Astrocyte of the spinal cord (primary cell): ENCODE measurements at places on chromosomes 7 and 10.

GRCh38 chr7:35035511-35035961 lies 1.7 kb downstream of the DPY19L1 start:
- peak; percentile 69 for DNase-seq

DNA sequence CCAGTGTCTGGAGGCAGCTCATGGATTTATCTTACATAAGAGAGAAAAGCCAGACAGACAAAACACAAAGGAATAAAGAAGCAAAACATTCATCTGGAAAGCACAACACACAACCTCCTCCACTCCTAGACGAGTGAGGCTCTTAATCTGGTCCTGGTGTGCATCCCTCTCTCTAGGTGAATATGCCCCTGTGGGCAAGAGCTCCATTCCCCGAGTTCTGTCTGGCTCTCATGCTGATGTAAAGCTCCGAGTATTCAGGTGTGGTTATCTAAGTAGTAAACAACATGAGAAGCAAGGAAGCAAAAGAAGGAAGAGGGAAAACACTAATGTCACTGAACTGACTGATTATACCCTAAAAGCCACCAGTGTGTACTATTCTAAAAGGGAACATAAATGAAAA lies 47.9 kb upstream of the FEZF1 start:
- DNase-seq, result no peak

GRCh38 chr7:81110673-81111072 lies 191.8 kb upstream of the SEMA3C start:
- no peak for DNase-seq

- no peak for DNase-seq
Measured at GRCh38 chr10:43471146-43471545, 34.2 kb downstream of the ZNF487 start.

GRCh38 chr7:78473021-78473420 lies 674.4 kb downstream of the PHTF2 start:
- DNase-seq, result no peak

DNA sequence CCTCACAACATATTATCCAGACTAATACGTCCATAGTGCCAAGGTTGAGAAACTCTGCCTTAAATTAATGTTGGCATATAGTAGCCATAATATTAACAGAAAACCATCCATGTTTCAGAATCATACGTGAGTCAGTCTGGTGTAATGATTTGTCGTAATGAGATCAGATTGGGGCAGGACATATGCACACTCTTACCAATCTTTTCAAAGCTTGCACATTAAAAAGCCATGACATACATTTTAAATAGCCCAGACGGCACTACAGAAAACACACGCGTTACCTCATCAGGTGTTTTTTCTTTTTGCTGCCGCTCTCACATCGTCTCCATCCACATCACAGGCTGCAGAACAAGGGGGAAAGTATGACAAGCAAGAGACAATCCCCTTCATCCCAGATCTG lies 211.6 kb downstream of the NEBL start:
- no peak for DNase-seq

DNA sequence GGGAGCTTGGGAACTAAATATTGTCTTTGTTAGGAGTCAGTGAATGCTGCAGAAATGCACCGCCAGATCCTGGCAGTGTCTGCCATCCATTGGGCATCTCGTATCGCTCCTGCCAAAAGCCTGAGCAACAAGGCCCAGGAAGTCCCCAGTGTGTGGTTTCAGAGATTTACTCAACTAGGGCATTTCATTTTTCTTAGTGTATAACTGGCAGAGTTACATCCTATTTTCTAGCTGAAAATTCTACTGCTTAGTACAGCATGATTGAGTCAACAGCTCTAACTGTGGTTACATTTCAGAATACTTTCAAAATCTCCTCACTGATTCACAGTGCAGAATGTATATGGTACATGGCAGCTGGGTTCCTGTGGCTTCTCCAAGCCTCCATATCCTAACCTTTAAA lies 95.8 kb upstream of the CREB5 start:
- peak; percentile 48 for DNase-seq

- no peak for DNase-seq
Measured at GRCh38 chr10:44725404-44725803, 185.7 kb upstream of the TMEM72 start.

- DNase-seq, result peak; percentile 39
Measured at GRCh38 chr10:95237376-95238170, 43.5 kb downstream of the ACSM6 start.

DNA sequence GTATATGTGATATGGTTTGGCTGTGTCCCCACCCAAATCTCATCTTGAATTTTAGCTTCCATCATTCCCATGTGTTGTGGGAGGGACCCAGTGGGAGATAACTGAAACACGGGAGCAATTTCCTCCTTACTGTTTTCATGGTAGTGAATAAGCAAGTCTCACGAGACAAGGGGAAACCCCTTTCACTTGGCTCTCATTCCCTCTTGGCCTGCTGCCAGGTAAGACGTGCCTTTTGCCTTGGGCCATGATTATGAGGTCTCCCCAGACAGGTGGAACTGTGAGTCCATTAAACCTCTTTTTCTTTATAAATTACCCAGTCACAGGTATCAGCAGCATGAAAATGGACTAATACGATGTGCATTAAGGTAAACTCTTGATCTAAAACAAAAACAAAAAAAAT lies 357.1 kb upstream of the AOAH start:
- no peak for DNase-seq

DNA sequence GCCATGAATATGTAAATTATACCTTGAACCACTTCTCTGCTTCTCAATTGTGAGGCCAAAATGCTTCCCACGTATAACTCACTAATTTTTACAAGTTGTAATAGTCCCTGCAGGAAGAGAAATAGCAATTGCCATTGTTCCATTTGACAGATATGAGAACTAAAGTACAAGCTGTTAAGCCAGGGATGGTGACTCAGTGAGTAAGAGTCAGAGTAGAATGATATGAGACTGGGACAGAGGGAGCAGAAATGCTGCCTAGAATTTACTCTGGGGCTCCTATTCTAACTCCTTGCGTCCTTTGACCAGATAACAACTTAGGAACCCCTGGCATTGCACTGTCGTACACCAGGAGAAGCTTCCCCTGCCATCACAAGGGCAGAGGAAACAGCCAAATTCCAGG lies 45.1 kb upstream of the SEPTIN7 start:
- DNase-seq, result no peak

GRCh38 chr7:4959306-4959705 lies 319 bp upstream of the MMD2 start:
- no peak for DNase-seq

DNA sequence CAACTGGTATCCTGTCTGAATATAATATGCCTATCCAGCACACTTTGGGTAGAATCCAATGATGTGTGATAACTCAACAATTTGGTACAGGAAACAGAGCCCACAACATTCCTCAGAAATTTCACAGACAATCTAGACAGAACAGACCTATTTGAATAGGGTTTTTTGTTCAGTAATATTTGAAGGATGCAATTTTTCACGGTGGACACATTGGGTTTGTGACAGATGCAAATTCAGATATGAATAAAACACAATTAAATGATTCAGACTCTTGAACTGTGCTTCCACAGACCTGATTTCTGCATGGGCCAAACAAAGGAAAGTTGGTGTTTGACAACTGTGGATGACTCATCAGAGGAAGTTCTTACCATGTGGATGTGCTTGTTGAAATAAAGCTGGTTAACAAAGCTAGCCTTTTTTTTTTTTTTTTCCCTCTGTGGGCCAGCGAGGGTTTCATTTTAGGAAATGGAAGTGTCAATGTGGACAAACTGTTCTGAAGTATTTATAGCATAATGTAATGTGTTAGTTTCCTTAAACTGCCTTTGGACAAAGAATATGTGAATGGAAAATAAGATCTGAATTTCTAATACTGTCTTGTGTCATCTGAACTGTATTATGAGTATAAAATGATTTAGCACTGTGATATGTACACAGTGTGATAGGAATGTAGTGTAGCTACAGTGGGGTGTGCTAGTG lies 43.2 kb upstream of the FAM133B start:
- DNase-seq, result peak; percentile 97

GRCh38 chr10:110944792-110945396 lies 25.5 kb downstream of the SHOC2 start:
- DNase-seq, result peak; percentile 34

- no peak for DNase-seq
Measured at GRCh38 chr7:50556247-50556991, 8.8 kb downstream of the DDC start.

- no peak for DNase-seq
Measured at GRCh38 chr7:2141651-2142050, 91.1 kb downstream of the MAD1L1 start.

GRCh38 chr10:5453749-5454489 lies 41.6 kb downstream of the NET1 start:
- DNase-seq, result no peak

DNA sequence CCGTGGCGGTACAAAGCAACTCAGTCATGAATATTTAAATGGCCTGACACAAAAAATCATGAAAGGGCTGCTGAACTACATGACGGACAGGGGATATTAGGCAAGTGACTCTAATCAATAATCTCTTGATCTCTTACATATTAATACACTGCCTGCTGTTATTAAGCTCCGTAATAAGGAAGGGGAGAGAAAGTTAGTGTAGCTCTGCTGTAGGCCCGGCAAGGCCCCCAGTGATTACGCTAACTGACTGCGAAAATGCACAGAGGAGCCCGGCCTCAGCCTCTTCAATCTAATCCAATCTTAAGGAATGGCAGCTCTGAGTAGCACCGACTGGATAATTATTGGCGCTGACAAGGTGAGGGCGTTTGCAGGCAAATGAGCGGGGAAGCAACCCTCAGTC lies 583.5 kb upstream of the MKI67 start:
- DNase-seq, result no peak

DNA sequence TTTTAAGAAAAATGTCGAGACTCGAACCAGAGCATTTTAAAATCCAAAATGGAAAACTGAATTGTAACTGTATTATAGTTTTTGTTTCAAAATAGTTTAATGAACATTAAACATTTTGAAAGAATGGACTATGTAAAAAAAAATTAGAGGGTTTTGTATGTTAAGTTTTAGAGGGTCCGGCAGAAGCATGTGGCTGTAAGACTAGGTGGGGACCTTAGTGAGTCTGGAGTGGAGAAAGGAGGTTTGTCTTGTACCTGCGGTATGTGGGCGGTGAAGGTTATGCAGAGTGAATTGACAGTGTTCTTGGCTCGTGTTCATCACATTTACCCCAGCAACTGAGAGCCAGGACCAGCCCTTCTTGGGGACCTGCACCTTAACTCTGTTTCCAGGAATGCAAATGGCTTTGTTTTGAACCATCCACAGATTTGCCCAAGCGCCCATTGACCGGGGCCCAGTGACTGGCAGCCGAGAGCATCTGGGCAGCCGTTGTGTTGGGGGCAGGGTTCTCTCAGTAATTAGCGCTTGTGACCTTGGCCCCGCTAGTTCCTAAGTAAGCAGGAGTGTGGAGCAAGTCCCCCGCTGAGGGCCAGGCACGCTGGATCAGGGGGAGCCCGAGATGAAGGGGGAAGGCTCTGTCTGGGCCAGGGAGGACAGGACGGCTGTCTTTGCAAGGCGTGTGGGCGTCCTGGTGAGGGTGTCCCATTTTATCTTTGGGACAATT lies 1.4 kb upstream of the KLF6 start:
- DNase-seq, result peak; percentile 70

DNA sequence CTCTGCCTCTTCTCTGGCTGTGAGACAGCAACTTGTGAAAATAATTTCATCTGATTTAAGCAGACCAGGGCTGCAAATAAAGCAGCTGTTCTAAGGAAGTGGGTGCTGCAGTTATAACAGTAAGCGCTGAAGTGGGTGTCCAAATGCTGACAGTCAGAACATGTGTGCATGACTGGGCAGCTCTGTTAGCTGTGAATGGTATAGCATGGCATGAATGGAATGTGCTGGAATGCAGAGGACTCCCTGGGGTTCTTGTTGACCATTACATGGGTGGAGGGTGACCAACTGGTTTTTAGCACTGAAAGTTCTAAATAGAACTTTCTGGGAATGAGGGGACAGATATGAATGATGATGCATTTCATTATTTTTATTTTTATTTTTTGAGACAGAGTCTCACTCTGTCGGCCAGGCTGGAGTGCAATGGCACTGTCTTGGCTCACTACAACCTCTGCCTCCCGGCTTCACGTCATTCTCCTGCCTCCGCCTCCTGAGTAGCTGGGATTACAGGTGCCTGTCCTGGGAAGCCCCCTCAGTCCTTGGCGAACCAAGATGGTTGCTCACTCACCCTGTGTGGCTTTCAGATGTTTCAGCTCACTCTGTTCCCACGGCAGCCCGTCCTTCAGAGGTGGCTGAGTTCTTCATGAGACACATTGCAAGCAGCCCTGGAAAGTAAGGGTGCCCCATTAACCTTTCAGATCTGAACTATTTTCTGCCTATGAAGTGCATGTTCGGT lies 319.8 kb upstream of the PHYHIPL start:
- DNase-seq, result peak; percentile 93

DNA sequence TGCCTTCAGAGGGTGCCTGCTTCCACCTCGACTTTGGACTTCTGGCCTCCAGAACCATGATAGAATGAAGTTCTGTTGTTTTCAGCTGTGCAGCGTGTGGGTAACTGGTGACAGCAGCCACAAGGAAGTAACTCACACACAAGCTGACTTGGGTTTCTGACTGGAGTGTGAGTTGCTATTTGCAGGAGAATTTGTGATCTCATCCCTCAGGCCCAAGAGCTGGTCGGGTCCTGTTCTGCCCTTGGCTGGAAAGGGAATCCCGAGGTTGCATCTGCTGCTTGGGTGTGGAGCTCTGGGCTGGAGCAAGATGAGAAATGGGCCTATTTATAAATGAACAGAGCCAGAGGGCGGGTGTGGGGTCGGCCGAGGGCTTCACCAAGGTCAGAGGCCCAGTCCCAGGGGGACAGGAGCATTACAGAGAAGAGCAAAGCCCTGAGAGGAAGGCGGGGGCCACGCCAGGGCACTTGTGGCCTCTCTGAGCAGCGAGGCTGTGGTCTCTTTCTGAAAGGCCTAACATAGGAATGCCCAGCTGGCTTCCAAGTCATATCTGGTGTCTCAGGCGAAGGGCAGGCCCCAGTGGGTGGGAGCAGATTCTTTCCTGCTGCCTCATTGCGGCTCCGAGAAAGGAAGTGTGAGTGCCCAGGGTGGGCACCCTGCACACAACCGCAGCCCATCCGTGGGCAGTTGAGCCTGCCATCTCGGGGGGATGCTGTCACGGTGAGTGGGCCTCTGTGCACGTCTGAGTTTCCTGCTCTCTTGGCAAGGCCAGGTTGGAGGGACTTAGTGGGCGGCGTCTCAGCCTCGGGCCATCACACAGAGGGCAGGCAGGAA lies 26.5 kb upstream of the C10orf71 start:
- DNase-seq, result no peak

DNA sequence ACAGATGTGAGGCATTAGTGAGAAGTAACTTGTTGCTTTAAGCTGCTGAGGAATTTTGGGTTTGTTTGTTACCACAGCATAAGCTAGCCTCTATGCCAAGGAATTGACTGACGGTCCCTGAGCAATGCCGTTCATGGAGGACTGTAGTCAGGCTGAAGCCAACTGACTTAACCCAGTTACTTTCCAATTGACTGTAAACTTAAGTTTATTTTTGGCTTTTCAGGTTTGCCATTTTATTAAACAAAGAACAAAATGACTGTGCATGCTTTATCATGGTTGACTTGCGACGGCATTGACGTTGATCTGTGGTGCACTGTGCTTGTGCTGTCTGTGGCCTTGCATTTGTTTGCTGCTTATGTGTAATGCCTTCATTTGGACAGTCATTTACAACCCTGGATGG lies 53.5 kb downstream of the DNAJB9 start:
- no peak for DNase-seq
